NCI-H187 (cell line): ENCODE measurements at places on chromosomes 3 and 15.

DNA sequence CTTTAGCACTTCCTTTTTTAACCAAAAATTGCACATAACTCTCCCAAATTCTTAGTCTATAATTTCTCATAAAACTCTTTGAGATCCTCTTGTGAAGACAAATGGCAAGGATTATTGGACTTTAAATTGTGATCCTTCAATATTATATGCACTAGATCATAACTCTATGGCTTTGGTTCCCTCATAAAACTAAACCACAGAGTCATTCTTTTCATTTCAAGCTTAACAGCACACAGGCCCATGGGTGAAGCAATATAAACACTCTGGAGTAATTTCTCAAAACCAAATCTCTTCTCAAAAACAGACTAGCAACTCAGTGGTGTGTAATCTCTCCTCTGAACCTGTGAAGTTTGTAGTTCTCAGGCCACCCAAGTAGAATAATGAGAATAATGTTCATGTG lies 171.0 kb upstream of the NECTIN3 start:
- DNase-seq = no peak

- DNase-seq = no peak
These were observed 37.7 kb upstream of the PARP14 start for GRCh38 chr3:122642935-122643334.

- no peak for DNase-seq
These were observed 6.9 kb downstream of the PTH1R start for GRCh38 chr3:46884427-46884826.

DNA sequence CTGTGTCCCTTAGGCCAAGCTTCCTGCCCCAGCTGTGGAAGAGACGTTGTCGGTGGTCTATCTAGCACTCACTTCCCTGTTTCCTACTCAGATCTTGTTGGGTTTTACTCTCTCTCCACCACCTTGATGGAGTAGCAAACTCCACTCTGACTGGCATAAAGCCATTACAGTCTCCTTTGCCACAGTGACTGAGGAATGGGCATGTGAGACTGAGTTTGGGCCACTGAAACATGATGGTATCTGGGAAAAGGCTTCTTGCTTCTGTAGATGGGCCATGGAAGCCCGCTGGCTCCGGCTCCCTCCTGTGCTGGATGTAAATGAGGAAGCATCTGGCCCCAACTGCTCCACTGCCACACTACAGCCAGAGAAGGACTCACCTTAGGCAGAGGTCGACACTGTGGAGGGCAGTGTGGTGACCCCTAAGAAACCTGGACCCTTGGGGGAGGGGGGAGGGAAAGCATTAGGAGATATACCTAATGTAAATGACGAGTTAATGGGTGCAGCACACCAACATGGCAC lies 9.4 kb upstream of the CAMK1 start:
- DNase-seq = no peak

GRCh38 chr3:64805248-64805647 lies 117.4 kb upstream of the ADAMTS9 start:
- DNase-seq = no peak

GRCh38 chr3:46874430-46874829 lies 3.1 kb upstream of the PTH1R start:
- DNase-seq = no peak

DNA sequence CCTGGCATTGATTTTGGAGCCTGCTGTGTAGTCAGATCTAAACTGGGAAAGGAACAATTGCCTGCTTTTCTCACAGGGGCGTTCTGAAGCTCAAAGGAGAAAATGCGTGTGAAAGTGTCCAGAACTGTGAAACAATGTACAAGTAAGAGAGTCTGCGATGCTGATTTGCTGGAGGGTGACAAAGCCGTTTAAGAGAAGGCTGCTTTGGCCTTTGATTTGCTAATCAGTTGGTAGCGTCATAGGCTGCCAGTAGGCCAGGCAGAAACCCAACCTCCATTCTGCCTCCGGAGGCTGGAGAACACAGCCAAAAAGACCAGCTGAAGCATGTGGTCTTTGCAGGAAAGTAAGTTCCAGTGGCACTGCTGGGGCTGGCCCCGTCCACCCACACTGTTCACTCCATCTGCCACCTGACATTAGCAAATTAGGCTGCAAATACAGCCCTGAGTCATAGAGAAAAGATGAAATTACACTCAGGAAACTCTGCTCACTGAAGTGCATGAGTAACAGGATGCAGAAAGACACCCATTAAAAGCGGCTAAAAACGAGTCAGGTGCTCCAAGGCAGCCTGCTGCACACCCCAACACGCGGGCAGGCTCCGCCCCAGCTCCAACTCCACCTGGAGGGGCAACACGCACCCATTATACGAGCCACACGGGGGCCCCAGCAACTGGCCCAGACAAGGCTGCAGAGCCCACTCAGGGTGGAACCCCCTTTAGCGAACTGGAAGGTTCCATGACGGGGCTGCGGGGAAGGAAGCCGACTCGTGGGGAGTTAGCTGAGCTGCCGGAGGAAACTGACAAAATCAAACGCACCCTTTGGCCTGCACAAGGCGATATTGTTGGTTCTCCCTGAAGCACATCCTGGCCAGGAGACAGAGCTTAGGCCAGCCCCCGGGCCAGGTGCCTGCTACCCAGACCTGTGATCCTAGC lies 31.6 kb downstream of the ZDHHC19 start:
- no peak for DNase-seq

DNA sequence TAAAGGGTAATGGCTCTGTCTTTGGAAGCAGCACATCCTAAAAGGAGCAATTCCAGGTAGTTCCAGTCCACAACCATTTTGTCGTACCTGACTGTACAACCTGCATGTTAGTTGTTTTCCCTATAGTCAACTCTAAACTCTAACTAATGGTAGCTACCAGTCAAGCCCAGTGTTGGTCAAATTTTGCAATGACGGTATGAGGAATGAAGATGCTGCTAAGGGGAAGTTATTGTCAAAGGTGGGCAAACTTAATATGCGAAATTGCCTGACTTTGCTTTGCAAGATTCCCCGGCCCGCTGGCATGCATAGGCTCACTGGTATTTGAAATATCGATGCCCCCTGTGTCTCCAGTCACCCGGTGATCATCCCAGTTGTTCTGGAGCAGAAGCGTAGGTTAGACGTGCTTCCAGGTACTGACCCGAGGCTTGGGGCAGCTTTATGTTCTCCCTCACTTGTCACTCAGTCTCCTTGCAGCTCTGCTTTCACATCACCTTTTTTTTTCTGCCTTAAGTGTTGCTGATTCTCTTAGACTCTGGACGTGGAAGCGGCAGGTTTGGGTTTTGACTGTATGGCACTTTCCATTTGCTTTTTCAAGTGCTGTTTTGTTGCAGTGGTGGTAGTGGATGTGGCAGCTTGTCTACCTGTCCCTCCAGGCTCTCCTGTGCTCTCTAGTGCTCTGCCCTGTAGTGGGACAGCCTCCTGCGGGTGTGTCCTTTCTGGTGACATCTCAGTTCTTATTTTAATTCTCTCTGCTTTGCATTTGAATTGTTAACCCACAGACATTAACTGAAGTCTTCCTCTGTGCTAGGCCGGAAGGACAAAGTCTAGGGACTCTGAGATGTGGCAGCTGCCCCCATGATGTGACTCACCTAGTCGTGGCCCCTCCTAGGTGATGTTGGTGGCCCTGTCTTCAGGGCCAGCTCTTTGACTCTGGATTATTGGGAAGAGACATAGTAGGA lies 95.8 kb upstream of the UMPS start:
- DNase-seq = no peak

- no peak for DNase-seq
These were observed 209.5 kb upstream of the ALCAM start for GRCh38 chr3:105157067-105157765.
